Activated T-helper 17 cell treated with anti-CD3 and anti-CD28 coated beads, Interleukin-2, amount 50 U/mL, for 72 hours (primary cell): ENCODE measurements at places on chromosomes 6 and 20.

- ATAC-seq = no peak
These were observed 120.1 kb upstream of the CCDC28A start for GRCh38 chr6:138653435-138653834.

DNA sequence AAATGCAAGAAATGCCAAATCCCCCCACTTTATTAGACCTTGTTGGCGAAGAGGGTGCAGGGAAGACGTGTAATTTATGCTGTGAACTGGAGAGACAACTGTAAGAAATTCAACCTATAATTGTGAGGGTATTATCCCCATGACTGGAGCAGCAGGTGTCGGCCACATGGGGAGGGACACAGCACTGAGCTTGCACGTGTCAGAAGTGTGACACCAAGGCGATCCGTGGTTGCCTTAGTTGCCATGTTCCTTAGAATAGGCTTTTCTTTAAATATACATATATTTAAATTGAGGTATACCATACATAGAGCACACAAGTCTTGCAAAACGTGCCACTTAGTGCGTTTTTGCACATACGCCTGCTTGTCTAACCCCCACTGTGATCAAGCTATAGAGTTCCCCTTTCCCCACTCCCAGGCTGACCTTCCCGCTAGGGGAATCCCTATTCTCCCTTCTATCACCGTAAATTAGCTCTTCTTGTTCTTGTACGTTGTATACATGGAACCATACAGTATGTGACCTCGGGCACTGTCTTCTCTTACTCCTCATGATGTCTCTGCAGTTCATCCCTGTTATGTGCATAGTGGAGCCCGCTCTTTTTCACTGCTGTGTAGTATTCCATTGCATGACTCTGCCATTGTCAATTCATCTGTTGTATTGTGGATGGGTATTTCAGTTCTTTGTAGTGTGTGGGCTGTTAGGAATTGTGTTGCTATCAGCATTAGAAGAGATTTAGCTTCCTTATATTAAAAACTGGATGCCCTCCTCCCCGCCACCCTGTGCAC lies 81.6 kb upstream of the PMEPA1 start:
- no peak for ATAC-seq

DNA sequence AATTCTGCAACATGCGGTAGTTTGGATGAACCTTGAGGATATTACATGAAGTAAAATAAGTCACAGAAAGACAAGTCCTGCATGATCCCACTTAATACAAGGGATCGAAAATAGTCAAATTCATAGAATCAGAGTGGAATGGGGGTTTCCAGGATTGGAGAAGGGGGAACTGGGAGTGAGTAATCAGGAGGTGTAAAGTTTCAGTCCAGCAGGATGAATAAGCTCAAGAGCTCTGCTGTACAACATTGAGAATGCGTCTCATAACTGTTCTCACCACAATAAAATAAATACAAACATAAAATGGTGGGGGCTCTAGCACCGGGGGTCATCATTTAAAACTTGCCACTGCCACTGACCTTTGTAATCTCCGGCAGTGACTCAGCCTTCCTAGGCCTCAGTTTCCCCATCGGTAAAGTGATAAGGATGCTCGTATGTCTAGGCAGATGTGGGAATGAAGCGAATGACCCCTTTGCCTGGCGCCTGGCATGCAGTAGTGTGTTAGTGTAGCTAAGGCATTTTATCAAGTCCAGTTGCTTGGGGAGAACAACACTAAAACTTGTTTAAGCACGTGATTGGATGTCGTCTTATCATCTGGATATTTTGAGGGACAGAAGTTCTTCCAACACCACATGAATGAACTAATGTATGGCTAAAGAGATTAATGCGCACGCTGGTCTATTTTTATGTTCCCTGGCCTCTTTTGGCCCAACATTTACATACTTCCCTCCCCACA lies 421.1 kb downstream of the QKI start:
- no peak for ATAC-seq

- no peak for ATAC-seq
These were observed 4.1 kb downstream of the CTSZ start for GRCh38 chr20:59002874-59003399.

GRCh38 chr6:135498185-135498841 lies 773 bp upstream of the AHI1 start:
- ATAC-seq = peak; percentile 68

- no peak for ATAC-seq
These were observed 10.3 kb upstream of the MTRF1L start for GRCh38 chr6:153012856-153013255.

DNA sequence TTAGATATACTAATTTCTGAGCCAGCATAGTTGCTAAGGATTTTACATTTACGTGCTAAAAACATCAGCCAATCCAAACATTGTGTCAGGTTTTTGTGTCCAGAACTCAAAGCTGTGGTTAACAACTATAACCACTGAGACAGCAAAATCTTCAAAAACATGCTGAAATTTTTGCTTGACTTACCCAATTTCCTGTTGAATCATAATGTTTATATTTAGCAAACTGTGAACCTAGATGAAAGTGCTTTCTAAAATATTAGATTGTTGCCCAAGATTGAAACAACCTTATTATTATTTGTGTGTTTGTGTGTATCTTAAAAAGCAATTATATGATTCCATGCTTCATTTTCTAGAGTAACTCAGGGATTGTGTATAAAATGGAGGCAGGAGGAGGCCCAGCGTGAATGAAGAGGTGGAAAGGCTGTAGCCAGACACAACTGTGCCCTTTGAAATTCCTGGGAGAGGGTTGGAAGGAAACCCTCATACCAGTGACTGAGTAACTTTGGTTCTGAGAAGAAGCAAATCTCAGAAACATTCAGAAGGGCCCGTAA lies 48.0 kb downstream of the ARMC2 start:
- ATAC-seq = peak; percentile 81

DNA sequence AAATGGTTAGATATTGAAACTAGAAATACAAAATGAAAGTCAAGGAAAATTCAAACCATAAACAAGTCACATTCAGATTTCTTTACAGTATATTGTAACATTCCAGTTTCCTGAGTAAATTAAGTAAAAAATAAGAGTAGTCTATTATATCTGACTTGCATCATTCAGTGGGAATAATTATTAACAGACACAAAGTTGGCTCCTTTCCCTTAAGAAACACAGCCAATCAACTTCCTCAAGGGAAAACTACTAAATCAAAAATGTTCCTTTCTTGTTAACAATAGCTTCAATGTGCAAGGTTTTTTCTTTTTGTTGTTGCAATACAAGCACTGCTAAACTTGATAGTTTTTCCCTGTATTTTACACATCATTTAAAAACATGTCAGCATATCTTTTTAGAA lies 33.2 kb downstream of the DNAAF9 start:
- no peak for ATAC-seq

GRCh38 chr6:128723667-128724066 lies 159.3 kb upstream of the LAMA2 start:
- ATAC-seq = no peak
